ENCODE measurements at places on chromosomes 11 and 22.

DNA sequence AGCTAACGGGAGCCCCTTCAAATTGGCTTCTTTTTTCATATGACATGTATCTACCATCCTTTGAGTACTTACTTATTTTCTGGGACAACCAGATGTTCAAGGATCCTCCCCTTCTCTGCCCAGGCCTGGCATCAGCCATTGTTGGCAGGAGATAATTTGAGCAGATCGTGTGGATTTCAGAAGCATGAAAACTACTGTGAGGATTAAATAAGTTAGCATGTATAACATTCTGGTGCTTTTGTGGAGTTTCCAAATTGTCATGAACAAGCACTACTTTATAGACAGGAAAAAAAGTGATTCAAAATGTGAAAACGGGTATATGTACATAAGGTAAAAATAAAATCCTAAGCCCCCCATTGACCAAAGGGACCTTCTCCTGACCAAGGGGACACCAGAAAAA lies 2.1 kb upstream of the NADSYN1 start:
- DNase-seq = no peak

DNA sequence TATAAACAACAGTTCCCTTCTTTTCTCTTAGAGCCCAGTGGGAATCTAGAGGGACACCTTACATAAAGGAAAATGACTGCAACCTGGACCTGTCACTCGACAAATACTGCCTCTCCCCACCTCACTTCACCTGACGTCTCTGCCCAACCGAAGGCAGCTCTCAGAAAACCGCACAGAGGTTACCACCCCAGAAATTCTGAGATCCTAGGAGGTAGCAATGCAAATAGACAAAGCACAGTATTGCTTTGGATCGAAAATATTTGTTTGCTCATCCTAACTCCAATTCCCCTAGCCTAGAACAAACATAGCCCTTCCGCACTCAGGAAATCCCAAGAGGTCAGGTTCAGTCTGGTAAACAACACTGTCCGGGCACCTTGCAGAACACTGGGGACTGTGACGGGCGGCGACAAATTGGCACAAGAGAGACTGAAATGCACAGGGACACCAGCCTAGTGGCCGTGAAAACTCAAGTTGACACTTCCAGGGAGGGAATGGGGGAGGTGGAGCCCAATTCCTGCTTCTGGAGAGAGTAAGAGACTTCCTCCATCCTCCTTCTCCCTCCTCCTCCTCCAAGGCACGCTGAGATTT lies 420 bp upstream of the TRIM44 start:
- DNase-seq = no peak

- no peak for DNase-seq
Observed at GRCh38 chr11:1041936-1042608, 5.6 kb upstream of the MUC6 start.

DNA sequence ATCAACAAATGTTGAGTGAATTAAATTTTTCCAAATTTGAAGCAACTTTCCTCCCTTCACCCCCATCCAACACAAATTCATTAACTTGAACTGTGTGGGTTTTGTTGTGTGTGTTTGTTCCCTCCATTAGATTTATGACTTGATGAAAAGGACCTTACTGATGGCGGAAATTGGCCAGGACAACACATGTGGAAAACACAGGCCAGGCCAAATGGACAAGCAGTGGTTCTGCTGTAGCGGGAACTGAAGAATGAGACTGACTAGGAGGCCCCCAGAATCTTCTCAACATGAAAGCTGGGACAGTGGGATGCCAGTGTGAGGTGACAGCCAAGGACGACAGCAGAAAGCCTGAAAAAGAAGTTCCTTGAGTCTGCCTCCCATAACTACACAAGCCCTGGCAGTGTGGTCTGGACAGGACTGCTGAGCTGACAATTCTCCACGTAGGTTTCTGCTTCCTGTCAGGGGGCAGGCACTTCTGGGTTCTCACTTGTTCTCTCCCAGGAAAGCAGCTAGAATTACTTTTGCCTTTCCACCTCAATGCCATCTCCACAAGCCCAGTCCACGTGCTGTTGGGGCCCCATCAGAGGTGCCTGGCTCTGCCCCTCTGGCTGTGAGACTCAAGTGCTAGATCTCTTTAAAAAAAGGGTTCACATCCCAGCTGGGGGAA lies 94.3 kb downstream of the ETS1 start:
- DNase-seq = no peak

DNA sequence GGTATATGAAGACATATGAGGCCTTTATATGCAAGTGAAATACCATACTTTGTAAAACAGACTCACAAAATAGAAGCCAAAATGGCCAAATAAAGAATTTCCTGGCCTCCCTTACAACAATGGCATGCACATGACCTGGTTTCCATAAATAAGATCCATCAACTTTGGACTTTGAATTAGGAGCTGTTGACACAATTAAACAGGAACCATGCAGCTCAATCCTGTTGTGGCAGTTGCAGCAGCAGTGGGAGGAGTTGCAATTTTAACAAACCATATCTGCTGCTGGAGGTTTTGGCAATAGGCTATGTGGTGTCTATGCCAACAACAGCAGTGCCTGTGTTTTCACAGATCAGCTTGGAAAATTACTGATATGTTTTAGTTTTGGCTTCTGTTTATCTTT lies 818.6 kb downstream of the FAM181B start:
- no peak for DNase-seq

DNA sequence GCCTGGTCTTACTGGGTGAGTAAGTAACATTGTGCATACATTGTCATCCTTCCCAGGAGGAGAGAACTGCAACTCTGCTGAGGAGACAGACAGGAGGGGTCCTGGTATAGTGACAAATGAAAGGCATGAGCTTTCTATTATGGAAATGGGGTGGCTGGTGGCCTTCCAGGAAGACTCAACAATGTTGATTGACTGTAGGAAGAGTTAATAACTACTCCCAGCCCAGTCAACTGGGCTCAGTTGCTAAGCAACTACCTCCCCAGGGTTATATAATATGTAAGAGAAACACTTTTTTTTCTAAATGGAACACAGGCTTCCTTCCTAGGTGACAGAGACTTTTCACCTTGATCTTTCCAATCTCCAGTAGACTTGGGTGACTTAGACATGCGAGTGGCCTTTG lies 28.2 kb downstream of the SEZ6L start:
- DNase-seq = no peak

DNA sequence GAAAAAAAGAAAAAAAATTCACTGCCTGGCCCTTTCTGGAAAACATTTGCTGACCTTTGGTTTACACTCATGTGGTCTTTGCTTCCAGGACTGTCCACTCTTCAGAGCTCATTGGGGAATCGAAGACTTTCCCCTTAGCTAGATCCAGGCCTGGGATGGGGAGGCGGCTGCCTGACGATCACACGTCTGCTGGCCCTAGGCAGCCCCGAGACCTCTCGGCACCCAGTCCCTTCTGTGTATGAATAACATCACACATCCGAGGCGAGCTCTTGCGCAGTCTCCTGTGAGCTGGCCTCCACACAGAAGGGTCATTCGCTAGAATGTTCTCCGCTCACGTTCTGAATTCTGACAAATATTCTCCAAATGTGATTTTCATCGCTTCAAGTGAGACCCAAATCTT lies 25.7 kb upstream of the GAL start:
- no peak for DNase-seq

Measured in activated CD4-positive, alpha-beta T cell treated with anti-CD3 and anti-CD28 coated beads, Interleukin-2, amount 50 U/mL, for 4 hours (primary cell).